ENCODE measurements at places on chromosomes 3 and 15. TPM values are rescaled to one million over a fixed set of nuclear protein-coding genes. Genes with fewer than 3 reads are reported as not detected.

Gene HTR3E
- not detected for total RNA-seq

Gene ITIH4
- 2.8 TPM for total RNA-seq

Gene CYP8B1
- not detected for total RNA-seq

DNA sequence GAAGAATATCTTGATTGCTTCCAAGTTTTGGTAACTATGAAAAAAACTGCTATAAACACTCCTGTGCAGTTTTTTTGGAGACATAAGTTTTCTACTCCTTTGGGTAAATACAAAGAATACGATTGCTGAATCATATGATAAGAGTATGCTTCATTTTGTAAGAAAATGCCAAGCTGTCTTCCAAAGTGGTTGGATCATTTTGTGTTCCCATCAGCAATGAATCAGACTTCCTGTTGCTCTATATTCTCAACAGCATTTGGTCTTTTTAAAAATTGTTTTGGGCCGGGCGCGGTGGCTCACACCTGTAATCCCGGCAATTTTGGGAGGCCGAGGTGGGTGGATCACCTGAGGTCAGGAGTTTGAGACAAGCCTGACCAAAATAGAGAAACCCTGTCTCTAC, 14.5 kb downstream of the BTD start:
- H3K27me3 ChIP-seq: no peaks in the 10 kb centered on the region
- no peaks in the 10 kb centered on the region for H3K36me3 ChIP-seq
- H3K4me1 ChIP-seq: no peaks in the 10 kb centered on the region
- no peak overlapping the region for H3K4me3 ChIP-seq
- DNase-seq: peak; percentile 70

DNA sequence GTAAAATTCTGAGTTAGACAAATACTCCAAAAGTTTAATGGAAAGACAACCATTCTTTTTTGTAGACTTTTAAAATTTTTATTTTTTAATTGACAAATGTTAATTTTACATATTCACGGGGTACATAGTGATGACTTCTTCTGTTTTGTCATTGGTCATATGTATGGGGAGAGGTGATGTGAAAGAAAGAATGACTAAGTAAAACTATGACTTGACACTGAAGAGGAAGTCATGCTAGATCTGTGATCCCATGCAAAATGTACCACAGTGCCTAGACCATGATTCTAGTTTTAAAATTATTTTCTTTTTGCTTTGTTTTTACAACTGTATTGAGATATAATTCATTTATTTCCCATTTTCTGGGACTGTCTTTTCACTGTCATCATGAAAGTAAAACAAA, 281.6 kb downstream of the MBNL1 start:
- no peak overlapping the region for H3K4me3 ChIP-seq
- no peak for DNase-seq
- no peak overlapping the region for H3K27ac ChIP-seq
- H3K4me1 ChIP-seq: no peaks in the 10 kb centered on the region
- no peaks in the 10 kb centered on the region for H3K36me3 ChIP-seq
- no peaks in the 10 kb centered on the region for H3K27me3 ChIP-seq

GRCh38 chr3:171833789-171834460, 9.2 kb upstream of the TMEM212 start:
- H3K36me3 ChIP-seq: no peaks in the 10 kb centered on the region
- peak; percentile 37 for DNase-seq
- H3K4me3 ChIP-seq: no peak overlapping the region
- H3K27ac ChIP-seq: peak overlapping the region; percentile 32
